ENCODE measurements at places on chromosomes 7 and 10. TPM values are rescaled to one million over a fixed set of nuclear protein-coding genes. Genes with fewer than 3 reads are reported as not detected.

Gene SVIL
- 1,443 TPM for total RNA-seq

Gene ACSM6
- total RNA-seq: not detected

Gene EPO
- total RNA-seq: not detected

Gene GDF2
- total RNA-seq: not detected

Gene CADPS2
- 13.0 TPM for total RNA-seq

Gene CDK6
- total RNA-seq: 25.8 TPM

Gene TSPAN13
- 2.2 TPM for total RNA-seq

Gene TCAF2
- total RNA-seq: 0.83 TPM

Gene MKI67
- 2.0 TPM for total RNA-seq

Gene CALY
- total RNA-seq: 5.8 TPM

Gene HOXA5
- total RNA-seq: 9.2 TPM

Gene DEPP1
- total RNA-seq: 53.7 TPM

Gene CRPPA
- total RNA-seq: 4.3 TPM

Gene SLC18A3
- total RNA-seq: not detected

Gene PAXIP1
- 11.4 TPM for total RNA-seq

Gene MYO3A
- not detected for total RNA-seq

Gene CDHR1
- 0.27 TPM for total RNA-seq

Gene NPSR1
- not detected for total RNA-seq

Gene TFPI2
- 0.55 TPM for total RNA-seq

Gene ARMH3
- 23.0 TPM for total RNA-seq

Gene COL17A1
- total RNA-seq: not detected

Gene ATRNL1
- 17.3 TPM for total RNA-seq

Gene NPC1L1
- total RNA-seq: 0.54 TPM

Gene NPFFR1
- under 0.01 TPM for total RNA-seq

Gene PRPS1L1
- total RNA-seq: not detected

Gene DNAJC9
- total RNA-seq: 13.9 TPM

Gene DYDC2
- total RNA-seq: not detected

Gene ZNF503
- 20.3 TPM for total RNA-seq

Gene ANK3
- 76.3 TPM for total RNA-seq

Gene CYP2C8
- total RNA-seq: not detected

Gene KIN
- 5.9 TPM for total RNA-seq

Gene CHST3
- 25.5 TPM for total RNA-seq

Gene ZNF117
- 19.1 TPM for total RNA-seq

Gene ZNF479
- total RNA-seq: not detected

Gene NODAL
- total RNA-seq: not detected

Gene AVL9
- 20.5 TPM for total RNA-seq

Gene KAZALD1
- total RNA-seq: 0.49 TPM

Gene CEP55
- 1.4 TPM for total RNA-seq

Gene KEL
- total RNA-seq: 0.28 TPM
